Activated CD4-positive, CD25-positive, alpha-beta regulatory T cell treated with anti-CD3 and anti-CD28 coated beads, Interleukin-2, amount 50 U/mL, for 16 hours (primary cell): ENCODE measurements at places on chromosomes 4 and X.

DNA sequence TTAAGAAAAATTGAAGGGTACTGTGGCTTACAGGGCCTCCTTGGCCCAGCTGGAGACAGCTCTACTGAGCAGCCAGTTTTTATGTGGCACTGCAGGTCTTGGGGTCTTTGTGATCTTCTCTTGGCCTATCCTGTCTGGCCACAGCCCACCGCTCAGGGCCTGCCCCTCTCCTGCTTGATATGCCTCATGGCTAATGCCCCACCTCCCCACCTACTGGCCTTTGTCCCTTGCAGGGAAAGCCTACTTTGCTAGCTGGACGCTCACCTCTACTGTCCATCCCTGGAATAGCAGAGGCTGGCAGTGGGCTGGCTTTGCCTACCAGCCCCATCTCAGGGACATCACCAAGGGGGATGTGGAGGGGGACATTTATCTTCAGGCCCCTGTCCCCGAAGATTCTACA, 134.1 kb downstream of the PJA1 start:
- DNase-seq, result no peak

DNA sequence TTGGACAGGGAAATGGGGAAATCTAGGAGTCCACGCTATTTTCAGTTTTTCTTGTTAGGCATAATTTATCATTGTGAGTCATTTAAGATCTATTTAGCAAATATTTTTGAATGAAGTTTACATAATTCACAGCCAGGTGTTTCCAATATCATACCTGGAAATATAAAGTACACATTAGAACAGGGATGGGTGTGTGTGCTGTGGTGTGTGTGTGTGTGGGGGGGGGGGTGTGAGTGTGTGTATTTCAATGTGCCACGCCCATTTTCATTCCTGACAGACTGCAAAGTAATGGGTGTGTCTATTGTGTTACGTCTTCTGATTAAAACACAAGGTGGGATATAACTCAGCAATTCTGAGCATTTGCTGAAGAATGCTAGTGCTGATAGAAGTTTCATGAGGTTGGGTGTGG, 33.2 kb downstream of the ARHGAP10 start:
- DNase-seq, result no peak

- DNase-seq, result no peak
These were observed 6.6 kb upstream of the HNRNPD start for GRCh38 chr4:82380344-82380743.

- no peak for DNase-seq
These were observed 486.4 kb upstream of the FSTL5 start for GRCh38 chr4:162650166-162650565.
